Hematopoietic multipotent progenitor cell (in vitro differentiated cells): ENCODE measurements at places on chromosomes 7 and 10.

GRCh38 chr10:51617576-51618235 is 81.7 kb downstream of the CSTF2T start:
- DNase-seq, result no peak

DNA sequence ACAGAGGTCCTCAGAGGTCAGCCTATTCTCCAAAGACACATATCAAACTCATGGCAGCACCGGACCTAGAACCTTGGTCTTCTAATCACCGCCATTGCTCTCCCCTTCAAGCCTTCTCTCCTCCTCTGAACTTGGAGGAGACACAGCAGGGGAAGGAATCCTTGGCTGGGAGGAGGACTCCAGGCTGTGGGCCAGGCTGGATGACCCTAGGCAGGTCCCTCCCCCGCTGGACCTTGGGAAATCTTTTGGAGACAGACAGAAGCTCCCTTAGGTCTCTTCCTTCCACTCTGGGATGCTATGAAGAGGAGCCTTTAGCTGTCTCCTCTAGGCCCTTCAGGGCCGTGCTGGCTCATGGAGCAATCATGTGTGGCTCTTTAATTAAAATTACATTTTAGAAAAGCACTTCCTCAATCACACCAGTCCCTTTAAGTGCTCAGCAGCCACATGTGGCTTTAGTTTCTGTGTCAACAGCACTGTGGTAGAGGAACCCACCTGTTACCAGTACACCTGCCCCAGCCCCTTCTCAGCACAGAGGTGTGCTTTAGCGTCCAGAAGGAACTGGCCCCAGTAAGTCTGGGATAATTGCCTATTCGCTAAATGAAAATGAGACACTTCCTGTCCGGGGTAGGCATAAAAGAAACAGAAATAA is 238.2 kb downstream of the CELF2 start:
- no peak for DNase-seq

DNA sequence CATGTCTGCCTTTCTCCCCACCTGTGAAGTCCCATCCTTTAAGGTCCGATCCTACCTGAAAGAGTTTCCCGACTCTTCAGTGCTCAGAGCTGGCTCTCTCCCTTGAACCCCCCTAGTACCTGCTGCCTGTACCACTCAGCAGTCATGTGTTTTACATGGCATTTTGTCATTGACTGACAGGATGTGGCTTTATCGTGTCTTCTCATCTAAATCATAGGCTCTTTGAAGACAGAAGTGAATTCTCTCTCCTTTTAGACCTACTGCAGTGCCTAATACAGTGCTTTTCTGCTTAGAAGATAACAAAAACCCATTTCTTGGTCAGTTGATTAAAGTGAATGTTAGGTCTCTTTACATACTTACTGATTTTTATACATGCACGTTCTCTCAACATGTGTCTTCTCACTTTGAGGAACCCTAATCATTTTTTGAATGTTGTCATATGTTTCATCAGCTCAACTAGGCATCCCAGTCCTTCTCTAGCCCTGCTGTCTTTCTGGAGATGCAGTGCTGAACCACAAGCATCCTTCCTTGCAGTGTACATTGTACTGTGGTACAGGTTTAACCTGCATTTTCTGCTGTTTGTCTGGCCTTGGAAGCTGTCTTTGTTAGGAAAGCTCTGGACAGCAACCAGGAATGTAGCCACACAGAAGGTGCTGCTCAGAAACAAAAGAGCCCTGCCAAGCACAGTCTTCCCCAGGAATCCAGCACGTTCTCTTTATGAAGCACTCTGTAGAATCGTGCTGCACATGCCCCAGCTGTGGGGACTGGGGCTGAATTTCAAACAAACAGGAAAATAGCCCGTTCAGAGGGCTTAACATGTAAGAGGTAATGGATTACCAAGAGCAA is 28.1 kb upstream of the LRRC4 start:
- DNase-seq, result no peak

DNA sequence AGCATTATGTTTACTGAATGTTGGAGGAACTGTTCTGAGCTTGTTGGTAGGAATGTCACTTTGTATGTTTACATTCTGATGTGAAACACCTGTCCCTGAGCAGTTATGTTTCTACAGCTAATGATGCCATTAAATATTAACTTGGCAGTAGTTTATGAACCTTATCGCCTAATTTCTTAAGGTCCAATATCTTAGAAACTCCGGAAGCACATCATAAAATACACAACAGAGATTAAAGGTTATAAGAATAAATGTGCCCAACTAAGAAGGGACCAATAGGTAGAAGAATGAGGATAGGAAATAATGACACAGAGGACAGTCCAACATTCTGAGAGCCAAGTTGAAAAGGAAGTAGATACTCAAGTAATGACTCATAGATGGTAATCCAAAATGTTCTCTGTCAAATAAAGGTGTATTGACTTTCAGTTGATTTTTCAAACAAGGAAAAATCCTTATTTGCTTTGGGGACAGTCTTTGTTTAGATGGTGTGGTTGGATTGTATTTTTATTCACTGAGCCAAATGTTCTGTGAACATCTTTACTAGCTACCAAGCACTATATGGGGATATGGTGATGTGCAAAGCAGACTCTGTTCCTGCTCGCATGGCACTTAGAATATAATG is 31.9 kb downstream of the LCOR start:
- DNase-seq, result peak; percentile 17

GRCh38 chr7:816751-817671 is 15.3 kb upstream of the SUN1 start:
- peak; percentile 22 for DNase-seq

DNA sequence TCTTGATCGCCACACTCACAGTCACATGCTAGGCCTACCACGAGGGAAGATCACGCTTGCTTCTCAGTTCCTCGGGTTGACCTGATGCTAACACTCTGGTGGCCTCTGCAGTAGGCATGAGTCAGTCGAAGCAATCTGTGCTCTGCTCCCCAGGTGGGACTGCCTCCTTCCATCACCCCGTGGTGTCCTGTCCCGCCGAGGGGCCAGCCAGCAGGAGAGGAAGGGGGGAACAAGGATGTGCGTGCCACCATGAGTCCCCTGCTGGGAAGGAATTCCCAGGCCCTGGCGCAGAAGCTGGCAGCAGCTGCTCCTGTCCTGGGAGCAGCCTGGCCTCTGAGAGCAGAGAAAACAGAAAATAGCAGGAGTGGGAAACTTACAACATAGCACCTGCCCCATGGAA is 695.0 kb upstream of the NRP1 start:
- DNase-seq, result no peak

GRCh38 chr7:40879941-40880543 is 745.2 kb downstream of the SUGCT start:
- no peak for DNase-seq

DNA sequence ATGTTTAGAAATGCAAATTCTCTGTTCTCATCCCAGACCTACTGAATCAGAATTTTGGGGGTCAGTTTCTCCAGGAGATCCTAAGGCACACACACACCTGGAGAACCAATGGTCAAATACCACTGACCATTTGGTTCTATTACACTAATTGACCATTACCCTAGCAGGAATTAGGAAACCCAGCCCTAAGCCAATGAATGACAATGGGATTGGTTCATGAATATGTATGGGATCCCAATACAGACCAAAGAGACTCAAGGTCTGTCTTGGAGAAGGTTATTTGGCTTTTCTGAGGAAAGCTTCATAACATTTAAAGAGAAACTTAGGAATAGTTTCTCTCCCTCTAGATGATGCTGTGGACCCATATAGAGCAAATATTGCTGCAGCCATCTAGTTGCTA is 317.0 kb downstream of the BMPER start:
- DNase-seq, result no peak

GRCh38 chr10:93376372-93377293 is 105.5 kb downstream of the MYOF start:
- peak; percentile 65 for DNase-seq

- DNase-seq, result no peak
These were observed 22.7 kb downstream of the HKDC1 start for GRCh38 chr10:69242852-69243212.

DNA sequence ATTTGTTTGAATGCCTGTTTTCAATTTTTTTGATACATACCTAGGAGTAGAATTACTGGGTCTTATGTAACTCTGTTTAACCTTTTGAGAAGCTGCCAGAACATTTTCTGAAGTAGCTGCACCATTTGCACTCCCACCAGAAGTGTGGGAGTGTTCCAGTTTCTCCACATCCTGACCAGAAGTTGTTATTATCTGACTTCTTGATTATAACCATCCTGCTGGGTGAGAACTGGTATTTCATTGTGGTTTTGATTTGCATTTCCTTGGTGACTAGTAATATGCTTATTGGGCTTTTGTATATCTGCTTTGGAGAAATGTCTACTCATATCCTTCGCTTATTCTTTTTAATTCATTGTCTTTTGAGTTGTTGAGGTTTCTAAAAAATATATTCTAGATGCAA is 117.2 kb upstream of the GLCCI1 start:
- no peak for DNase-seq

- DNase-seq, result no peak
These were observed 8.1 kb downstream of the STK32C start for GRCh38 chr10:132299371-132300336.

DNA sequence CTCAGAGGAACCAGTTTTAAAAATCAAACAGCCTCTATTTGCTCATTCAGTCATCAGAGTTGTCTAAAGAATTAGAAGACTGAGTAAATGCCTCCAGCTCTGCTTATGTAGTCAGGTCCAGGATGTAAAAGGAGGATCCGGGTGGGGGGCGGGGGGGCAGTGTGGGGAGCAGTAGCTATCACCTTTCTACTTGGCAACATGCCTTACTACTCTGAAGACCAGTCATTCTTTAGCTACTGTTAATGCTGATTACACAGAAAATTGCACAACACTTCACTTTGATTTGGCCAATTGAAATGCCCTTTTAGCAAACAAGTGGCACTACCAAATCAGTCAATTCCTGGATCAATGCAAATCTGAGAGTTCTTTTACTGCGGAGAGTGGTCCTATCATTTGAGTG is 164.2 kb downstream of the NXPH1 start:
- DNase-seq, result no peak

DNA sequence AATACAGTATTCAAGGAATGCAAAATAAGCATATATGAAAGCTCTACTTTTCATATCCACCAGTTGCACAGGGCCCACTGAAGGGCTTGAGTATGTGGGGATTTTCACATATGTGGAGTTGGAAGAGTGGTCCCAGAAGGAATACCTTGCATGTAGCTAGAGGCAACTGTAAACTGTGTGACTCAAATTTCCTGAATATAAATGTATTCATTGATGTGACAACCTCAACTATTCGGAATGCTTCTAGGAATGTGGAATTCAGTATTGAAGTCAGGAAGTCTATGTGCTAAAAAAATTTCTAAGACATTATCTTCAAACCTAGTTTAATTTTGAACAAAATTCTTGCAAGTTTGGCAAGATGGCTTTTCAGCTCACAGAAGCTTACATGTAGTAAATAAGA is 695.5 kb upstream of the SEMA3D start:
- DNase-seq, result no peak
